ENCODE measurements at places on chromosomes 1 and 21.

GRCh38 chr1:109728870-109729269 lies 12.0 kb downstream of the GSTM3 start:
- no peak for DNase-seq

DNA sequence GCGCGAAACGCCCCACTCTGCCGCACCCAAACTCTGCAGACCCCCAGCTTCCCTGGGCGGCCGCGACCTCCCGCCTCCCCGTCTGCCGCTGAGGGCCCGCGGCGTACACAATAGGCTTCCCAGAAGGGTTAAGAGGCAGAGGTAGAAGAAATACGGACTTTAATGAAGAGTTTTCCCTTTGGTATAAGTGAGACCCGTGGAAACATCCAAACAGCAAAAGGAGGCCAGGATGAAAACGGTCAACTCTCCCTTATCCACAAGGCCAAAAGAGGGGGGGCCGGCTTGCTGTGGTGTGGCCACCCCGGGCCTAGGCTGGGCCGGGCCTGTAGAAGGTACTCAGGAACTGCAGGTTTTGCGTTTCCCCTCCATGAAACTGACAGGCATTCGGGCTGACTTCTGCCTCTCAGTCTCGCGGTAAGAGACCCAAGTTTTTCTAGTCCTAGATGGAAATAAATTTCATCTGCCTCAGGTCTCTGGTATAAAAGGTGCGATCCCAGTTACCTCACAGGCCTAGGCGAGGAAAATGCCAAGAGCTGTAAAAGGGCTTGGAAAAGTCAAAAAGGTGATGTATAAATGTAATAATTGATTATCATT lies 671 bp upstream of the PYGO2 start:
- DNase-seq: no peak

DNA sequence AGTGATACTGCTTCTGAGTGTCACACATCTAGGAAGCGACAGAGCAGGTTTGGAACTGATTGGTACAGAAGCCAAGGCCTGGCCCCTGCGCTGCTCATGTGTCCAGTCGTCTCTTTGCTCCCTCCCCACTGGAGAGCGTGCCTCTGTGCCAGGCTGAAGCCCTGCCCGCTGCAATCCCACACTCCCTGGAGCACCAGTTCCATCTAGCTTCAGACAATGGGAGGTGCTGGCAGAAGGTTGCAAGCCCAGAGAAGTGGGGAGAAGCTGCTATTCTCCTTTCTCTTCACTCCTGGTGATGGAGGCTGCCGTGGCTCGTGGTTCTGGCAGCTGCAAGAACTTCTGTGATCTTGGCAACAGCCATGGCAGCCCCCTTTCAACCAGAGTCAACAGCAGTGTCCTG lies 250.9 kb downstream of the MATN1 start:
- no peak for DNase-seq

DNA sequence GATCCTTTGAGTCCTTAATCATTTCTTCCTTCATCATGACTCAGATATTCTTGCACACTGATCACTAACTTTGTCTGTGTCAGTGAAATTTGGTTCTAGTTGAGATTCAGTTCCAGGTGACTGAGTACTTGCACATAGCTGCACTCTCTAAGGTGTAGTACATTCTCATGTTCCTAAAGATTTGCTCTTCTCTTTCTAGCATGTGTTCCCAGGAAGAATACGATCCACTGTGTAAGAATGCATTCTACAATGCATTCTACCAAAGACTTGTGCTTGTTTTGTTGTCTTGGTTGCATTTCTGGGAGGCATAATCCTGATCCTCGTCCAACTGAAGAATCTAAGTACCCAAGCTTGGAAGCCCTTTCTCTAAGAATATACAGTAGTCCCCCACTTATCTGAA lies 104.3 kb upstream of the CDC42BPA start:
- DNase-seq: no peak

DNA sequence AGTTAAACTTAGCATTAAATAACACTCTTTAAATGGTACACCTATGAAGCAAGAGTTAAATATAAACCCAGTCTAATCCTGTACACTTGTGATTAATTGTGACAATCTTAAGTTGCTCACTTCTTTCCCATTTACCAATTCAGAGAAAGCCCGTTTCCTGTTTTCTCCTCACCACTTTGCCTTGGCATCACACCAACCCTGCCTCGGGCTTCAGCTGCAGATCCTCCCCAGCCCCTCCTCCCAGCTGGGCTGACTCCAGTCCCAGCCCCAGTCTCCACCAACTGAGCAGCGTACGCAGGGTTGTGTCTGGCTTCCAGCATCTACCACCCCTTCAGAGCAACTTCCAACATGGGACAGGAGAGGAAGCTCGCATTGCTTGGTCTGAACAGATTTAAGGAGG lies 4.1 kb downstream of the PYCR2 start:
- no peak for DNase-seq

GRCh38 chr1:152861374-152861773 lies 1.6 kb downstream of the LCE7A start:
- DNase-seq: no peak
